ENCODE measurements at places on chromosomes 7 and 10.

DNA sequence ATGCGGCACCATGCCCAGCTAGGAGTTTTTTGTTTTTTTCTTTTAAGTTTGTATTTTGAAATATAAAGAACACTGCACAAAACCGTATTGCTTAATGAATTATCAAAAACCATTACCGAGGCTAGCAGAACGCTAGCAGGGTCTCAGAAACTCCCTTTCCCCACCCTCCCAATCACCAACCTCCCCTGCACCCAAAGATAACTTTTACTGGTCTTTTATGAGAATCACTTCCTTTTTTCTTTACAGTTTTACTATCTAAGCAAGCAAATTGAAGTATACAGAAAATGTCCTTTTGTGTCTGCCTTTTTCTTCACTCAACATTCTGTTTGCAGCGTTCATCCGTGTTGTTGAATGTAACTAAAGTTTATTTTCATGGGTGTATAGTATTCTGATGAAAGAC lies 13.4 kb downstream of the HIP1 start:
- DNase-seq = no peak

GRCh38 chr10:24871011-24871935 lies 81.1 kb downstream of the PRTFDC1 start:
- no peak for DNase-seq

- no peak for DNase-seq
These were observed 73.8 kb upstream of the PRLHR start for GRCh38 chr10:118669020-118669791.

DNA sequence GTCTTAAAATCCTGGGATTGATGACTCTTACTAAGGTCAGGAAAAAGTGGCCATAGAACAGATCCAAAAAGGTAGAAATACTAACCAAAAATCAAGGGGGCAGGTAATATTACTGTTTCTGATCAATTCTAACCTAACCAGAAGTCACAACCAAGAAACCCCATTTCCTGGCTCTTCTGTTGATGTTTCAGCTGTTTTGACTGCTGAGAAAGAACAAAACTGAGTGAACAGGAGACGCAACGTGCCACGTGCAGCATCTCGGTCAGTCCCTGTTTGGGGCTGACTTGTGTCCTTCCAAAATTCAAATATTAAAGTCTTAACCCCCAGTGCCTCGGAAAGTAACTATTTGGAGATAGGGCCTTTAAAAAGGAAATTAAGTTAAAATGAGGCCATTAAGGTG lies 56.8 kb downstream of the JAZF1 start:
- DNase-seq = no peak

DNA sequence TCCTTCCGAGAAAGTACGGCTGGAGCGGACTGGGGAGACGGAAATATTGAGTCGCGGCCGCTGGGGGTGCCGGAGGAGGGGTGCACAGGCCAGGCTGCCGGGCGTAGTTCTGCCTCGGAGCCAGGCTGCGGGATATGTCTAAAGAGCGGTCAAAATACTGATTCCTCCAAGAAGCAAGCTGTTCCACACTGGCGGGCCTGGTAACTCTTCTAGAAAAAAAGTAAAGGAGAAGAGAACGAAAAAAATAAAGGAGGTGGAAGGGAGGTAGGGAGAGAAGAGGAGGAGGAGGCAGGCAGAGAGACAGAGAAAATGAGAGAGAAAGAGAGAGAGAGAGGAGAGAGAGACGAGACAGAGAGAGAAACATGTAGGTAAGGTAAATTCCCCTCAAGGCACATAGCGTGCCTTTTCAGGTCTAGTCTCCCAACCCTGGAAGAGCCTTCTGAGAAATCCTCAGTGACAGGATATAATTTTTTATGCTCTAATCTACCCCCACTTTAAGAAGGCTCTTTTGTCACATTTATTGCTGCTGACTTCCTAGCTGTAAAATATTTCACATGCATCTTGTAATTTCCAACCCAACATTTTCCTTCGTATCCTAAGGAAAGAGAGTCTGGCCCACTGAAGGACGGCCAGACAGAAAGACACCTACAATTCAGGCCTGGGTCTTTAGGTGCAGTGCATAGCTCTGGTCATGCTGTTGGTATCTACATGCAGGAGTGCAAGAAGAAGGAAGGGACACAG lies 5.7 kb downstream of the DLX5 start:
- DNase-seq = no peak

DNA sequence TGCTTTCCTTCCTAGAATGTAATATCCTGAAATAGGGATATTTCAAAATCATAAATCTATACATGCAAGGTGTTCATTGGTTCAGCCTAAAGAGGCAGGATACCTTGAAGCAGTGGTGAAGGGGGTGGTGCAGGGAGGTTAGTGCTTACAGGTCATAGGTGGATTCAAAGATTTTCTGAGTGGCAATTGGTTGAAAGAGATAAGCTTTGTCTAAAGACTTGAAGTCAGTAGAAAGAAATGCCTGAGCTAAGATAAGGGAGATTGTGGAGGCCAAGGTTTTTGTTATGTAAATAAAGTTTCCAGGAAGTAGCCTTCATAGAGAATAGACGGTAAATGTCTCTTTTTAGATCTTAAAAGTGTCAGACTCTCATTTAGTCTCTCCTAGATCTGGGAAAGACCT lies 741.2 kb upstream of the ZWINT start:
- DNase-seq = no peak

DNA sequence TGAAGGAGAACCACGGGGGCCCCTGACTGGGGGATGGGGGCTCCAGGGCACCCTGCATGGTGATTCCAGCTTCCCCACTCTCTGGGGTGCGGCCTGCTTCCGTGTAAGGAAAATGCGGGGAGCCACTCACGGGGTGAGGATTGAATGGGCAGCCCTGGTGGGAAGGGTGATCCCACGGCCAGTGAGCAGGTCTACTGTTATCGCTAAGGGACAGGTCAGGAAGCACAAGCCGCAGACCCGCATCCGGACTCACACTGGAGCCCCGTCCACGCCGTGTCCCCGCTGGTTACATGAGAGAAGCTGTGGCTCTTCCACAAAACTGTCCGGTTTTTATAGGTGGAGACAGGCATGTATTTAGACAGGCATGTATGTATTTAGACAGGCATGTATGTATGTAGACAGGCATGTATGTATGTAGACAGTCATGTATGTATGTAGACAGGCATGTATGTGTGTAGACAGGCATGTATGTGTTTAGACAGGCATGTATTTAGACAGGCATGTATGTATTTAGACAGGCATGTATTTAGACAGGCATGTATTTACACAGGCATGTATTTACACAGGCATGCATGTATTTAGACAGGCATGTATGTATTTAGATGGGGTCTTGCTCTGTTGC lies 5.7 kb downstream of the PSMG3 start:
- no peak for DNase-seq

DNA sequence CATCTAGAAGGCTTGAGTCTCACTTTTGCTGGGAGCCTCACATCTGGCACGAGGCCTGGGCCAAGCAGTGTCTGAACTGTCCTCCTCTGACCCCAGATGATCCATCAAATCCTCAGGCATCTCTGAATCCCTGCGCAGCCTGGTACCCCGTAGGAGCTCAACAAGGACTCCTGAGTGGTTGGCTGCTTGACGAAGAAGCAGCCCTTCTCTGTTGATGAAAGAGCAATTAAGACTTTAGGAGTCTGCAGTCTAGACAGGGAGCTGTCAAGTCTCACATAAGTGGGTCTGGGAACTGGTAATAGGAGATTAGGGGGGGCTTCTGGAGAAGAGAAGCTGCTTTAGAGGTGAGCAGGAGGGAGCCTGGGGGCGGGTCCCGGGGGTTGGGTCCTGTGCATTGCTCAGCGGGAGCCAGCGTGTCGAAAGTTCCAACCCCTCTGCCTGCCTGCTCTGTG lies 326.0 kb downstream of the RPS24 start:
- no peak for DNase-seq

- DNase-seq = no peak
These were observed 21.2 kb downstream of the MAT1A start for GRCh38 chr10:80268266-80268665.

All from stimulated activated CD8-positive, alpha-beta memory T cell treated with anti-CD3 and anti-CD28 coated beads, Interleukin-2, amount 100 ng/mL, for 48 hours (primary cell).